ENCODE measurements at places on chromosomes 2 and 18.

GRCh38 chr2:58852905-58853304 lies 611.8 kb upstream of the FANCL start:
- DNase-seq: no peak

- DNase-seq: no peak
Observed at GRCh38 chr18:72910045-72910444, 42.3 kb upstream of the NETO1 start.

- DNase-seq: no peak
Observed at GRCh38 chr2:127105656-127106456, 1.1 kb downstream of the BIN1 start.

DNA sequence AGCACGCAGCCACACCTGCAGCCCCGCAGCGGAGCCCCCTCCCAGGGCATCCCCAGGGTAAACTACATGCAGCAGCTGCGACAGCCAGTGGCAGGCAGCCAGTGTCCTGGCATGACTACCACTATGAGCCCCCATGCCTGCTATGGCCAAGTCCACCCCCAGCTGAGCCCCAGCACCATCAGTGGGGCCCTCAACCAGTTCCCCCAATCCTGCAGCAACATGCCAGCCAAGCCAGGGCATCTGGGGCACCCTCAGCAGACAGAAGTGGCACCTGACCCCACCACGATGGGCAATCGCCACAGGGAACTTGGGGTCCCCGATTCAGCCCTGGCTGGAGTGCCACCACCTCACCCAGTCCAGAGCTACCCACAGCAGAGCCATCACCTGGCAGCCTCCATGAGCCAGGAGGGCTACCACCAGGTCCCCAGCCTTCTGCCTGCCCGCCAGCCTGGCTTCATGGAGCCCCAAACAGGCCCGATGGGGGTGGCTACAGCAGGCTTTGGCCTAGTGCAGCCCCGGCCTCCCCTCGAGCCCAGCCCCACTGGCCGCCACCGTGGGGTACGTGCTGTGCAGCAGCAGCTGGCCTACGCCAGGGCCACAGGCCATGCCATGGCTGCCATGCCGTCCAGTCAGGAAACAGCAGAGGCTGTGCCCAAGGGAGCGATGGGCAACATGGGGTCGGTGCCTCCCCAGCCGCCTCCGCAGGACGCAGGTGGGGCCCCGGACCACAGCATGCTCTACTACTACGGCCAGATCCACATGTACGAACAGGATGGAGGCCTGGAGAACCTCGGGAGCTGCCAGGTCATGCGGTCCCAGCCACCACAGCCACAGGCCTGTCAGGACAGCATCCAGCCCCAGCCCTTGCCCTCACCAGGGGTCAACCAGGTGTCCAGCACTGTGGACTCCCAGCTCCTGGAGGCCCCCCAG lies 254.1 kb downstream of the GLI2 start:
- DNase-seq: no peak

DNA sequence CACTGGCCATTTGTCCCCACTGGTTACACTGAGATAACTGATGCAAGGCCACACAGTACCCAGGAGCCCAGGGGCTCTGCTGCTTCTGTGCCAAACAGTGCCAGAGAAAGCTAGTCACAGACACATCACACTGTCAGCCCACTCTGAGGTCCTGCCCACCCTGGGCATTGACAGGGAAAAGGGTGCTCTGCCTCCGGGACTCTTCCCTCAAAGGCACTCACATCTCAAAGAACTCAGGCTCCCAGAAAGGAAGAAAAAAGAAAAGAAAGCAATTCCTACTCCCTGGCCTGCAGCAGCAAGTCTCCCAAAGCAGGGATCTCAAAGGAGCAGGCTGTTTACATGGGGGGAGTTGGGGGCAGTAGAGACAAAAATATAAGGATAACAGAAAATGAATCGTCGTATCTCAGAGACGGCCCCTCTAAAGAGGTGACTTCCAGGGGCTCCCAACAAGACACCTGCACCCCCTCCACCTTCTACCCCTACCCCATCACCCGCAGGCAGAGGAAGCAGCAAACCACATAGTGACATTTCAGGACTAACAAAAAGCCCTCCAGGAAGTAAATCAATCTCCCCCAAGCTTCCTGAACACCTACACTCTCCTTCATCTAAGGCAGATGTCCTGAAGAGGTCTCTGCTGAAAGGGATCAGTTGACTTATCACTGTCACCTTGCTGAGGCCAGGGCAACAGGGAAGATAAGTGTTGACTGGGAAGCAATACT lies 247.6 kb downstream of the TNS1 start:
- DNase-seq: no peak

GRCh38 chr2:235612181-235612950 lies 118.5 kb downstream of the AGAP1 start:
- DNase-seq: no peak

DNA sequence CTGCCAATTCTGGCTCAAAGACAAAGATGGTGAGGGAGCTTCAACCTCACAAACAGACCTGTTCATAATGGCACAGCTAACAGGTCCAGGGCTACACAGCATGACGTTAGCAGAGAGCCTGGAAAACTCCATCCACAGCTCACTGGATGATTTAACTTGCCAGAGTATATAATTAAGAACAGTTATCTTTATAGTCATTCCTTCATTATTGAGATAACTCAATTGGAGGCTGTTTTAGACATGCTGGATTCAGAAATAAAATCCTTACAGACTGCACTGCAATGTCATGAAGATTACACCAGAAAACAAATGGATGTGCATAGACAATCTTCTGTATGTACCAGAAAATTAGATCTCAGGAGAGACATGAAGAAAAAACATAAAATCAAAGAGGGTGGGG lies 55.1 kb upstream of the LYPD1 start:
- DNase-seq: no peak

- no peak for DNase-seq
Observed at GRCh38 chr18:77777163-77777562, 527.5 kb downstream of the GALR1 start.

DNA sequence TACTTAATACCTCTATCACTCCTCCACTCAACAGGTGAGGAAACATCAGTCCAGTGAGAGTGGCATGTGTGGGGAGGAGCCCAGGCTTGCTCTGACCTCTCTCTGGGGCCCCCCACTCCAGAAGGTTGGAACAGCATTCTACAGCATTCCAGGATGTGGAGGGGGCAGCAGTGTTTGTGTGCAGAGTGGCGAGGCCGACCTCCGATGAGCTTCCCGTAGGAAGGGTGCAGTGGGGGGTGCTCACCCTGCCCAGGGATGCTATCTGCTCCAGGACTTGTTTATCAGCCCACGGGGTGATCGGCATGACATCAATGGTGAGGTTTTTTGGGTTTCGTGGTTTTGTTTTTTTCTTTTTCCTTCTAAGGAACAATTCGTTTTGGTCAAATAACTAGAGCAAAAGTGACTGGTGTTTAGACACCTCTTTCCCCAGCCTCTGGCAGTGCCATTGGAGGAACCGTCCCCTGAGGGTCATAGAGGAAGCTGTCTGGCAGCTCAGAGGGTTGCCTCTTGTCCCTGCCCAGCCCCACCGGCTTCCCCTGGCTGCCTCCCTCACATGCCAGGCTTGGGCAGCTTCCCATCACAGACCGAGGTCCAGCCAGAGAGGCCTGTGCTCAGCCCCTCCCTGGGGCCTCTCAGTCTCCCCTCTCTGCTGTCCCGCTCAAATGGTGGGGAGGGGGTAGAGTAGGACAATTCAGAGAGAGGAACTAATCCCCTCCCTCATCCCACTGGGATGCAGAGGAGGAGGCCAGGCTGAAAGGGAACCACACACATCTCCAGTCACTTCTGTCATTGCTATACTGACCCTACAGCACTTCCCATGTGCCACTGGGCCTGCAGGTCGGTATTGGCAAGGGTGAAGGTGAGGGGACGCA lies 96.5 kb downstream of the ZFP36L2 start:
- DNase-seq: no peak

DNA sequence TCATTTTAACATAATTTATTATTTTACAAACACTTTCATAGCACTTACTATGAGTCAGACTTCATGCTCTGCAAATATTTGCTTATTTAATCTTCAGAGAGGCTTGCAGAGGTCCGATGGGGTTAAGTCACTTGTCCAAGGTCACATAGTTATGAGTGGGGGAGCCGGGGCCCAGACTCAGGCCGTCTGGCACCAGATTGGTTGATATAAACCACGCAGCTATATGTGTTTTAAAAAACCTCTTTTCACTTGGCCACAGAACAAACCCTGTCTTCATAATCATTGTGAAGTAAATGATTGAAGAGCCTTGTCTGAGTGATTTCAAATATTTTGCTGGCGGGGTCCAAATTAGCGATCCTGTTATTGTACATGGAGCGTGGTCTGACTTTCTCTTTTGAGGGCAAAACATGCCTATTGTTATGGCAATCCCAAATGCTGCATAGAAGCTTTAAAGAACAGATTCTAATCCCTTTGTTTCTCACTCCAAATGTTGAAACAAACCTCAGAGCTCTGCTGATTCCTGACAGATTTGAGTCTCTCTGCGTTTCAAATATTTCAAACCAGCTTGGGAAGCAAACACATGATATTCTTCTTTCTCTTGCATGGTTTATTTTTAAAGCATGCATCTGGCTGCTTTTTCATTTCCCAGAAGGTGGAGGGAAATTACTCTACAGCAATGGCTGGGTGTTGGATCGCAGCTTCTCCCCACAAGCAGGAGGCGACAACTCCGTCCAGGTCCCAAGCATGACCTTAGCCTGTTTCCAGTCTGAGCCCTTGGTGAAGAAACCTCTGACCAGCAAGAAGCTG lies 142.4 kb downstream of the DDX1 start:
- no peak for DNase-seq

DNA sequence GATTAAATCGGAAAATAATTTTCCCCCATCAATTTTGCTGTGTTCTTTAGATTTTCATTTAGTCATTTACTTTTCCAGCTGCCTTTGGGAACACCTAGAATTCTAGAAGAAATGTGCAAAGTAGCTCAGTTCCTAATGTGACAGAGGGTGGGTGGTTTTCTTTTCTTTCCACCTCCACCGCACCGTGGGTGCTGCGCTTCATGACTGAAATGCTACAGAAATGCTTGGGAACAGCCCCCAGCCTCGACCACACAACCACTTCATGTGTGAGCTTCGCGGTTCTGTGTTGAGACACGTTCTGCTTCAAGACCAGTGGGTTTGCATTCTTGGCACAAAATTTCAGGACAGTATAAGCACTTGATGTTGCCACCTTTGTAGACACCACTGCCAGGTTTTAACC lies 30.9 kb downstream of the E2F6 start:
- no peak for DNase-seq

GRCh38 chr2:84458551-84459017 lies 496 bp downstream of the SUCLG1 start:
- DNase-seq: no peak

DNA sequence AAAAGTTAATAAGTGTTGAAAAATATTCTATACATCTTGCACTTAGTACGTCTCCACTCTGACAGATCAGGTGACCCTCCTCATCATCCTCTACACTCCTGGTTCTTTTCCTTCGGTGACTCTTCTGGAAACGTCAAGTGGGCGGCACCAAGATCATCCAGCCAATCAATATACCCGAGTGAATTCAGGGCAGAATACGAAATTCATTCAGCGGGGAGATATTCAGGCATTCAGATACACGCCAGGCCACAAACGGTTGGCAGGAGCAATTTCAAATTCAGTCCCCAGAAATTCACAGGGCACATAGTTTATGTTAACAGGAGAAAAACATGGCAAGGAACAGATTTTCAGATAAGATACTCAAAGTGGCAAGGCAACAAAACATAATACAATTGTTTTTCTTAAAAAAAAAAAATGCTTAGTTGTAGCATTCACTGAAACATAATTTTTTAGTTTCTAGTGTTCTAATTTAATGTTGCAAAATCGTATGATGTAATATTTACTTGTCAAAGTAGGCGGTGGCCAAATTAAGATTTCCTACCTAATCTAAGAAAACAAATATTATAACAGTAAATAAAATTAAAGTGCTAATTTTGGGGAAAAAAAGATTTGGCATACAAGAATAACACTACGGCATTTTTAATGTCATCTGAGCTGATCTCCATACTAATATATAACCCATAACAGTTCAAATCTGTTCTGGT lies 4.2 kb downstream of the CLK1 start:
- no peak for DNase-seq

- no peak for DNase-seq
Observed at GRCh38 chr2:174681099-174682006, 82.9 kb downstream of the CHRNA1 start.

DNA sequence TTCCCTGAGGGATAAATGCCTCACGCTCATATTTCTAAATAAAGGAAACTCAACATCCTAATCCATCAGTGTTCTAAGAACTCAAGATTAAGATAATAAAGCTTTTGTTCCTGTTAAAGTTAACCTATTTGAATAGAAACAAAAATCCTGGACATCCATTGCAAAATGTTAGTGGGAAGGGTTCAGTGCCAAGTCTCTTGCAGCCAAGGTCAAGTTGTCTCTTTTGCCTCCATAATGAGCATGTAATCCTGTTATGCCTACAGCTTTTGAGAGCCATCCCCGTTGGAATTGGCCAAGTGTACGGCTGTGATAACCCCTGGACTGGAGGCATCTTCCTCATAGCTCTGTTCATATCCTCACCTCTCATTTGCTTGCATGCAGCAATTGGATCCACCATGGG lies 51.3 kb upstream of the SLC14A1 start:
- no peak for DNase-seq

DNA sequence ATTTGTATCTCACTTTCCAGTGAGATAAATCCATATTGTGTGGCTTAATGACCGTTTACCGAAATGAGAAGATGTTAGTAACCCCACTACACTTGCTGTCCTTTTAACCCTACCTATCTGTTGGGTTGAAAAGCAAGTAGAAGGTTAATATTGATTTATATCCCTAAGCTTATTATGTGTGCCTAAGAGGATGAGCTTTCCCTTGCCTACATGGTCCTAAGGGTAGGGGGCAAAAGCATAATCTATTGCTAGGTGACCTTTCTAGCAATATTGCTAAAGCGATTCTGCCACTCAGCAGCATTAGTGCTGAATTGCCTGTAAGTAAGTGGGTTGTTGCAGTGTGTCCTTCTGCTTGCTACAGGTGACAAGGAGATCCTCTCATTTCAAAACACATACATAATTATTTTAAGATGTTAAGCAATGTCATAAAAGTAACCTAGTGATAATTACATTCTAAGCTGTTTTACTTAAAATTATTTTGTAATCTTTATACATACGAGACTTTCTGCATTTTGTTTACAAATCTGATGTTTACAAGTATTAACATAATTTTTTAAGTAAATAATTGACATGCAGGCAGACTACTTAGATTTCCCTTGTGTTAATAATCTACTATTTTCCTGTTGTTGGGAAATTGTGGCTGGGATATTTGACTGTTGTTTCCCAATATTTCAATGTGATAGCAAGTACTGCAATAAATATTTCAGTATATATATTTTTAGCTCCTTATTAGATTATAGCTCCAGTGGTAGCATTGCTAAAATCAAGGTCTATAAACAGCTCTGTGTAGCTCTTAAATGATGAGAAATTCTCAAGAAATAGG lies 49.1 kb upstream of the CABYR start:
- no peak for DNase-seq

- no peak for DNase-seq
Observed at GRCh38 chr2:201420442-201421113, 30.7 kb downstream of the TRAK2 start.

GRCh38 chr2:175371378-175371777 lies 189.9 kb upstream of the ATP5MC3 start:
- DNase-seq: no peak

DNA sequence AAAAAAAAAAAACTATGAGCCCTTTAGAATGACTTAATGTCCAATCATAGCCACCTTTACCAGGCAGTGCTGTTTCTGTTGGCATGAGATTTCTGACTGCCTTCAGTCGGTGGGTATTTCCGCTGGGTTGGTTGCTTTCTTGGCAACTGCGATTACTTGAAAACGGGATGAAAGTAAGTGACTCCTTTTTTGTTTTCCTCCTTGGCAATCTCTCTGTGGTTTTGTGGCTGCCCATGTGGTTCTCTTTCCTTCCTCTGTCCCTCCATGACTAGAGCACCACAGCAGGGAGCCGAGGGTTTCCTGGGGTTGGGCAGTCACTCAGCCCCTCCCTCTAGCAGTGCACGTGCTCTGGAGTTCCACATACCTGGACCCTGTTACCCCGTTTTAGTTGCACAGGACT lies 112.1 kb downstream of the KLHL29 start:
- DNase-seq: no peak
